ENCODE measurements at places on chromosomes 6 and 20.
A peak's percentile ranks its signal among the peaks of the same experiment; 100 is the strongest.

- DNase-seq = no peak
These were observed 367.3 kb downstream of the UTRN start for GRCh38 chr6:144652292-144652891.

DNA sequence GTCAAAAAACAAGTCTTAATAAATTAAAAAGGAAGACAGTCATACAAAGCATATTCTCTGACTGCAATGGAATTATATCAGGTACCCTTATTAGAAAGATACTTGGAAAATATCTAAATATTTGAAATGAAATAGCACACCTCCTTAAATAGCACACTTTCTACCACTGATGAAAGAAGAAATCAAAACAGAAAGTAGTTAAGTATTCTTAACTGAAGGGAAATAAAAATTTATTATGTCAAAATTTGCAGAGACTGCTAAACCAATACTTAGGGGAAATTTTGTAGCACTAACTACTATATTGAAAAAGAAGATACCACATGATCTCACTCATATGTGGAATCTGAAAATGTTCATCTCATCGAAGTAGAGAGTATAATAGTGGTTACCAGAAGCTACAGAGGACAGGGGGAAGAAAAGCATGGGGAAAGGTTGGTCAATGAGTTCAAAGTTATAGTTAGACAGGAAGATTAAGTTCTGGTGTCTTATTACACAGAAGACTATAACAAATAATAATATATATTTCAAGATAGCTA lies 112.2 kb downstream of the ASCC3 start:
- DNase-seq = no peak

GRCh38 chr6:113587078-113587699 lies 270.0 kb upstream of the MARCKS start:
- DNase-seq = no peak

DNA sequence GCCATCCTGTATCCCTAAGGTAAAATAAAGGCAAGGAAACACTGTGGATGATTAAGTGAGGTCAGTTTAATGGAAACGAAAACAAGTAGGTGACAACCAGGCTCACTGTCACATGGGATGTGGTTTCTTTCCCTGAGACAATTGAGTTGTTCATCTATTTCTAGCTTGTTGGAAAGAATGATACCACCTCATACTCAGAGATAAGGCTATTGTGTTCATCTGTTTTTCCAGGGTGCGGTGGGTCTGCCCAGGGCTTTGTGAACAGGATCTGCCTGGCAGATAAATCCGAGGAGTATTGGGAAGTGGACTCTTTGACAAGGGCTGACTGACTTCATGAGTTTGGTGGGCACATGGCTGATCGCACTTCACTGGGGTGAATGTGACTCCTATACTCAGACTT lies 80.8 kb upstream of the TIAM2 start:
- no peak for DNase-seq

DNA sequence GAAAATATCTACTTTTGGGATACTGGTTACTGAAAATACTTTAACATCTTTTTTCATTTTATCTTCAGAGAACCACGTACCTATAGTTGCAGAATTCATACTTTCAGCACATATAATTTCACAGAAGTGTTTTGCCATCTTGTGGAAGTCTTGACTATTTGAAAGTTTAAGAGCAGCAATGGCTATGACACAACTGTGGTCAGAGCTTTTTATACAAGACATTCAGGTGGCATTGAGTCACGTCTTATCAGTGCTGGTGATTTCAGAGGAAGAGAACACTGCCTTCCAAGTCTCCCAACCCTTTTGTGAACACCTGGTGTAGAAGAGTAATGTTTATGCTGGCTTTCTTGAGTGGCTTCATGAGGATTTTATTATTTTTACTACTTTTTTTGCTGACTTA lies 171.6 kb downstream of the ARID1B start:
- no peak for DNase-seq

DNA sequence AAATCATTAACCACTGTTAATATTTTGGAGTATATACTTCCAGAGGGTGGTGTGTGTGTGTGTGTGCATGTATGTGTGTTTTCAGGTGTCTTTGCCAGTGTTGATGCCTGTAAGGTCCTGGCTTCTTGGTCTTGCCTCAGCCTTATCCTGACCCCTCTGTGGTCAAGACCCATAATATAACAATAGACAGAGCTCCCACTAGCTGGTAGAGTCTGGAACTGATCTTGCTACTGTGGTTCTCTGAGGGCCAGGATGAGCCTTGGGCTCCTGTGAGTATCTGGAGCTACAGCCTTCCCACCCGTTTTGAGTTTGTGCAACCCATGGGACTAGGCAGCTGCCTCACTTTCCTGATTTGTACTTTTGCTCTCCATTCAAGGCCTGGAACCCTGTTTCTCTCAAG lies 191.0 kb downstream of the IBTK start:
- no peak for DNase-seq

DNA sequence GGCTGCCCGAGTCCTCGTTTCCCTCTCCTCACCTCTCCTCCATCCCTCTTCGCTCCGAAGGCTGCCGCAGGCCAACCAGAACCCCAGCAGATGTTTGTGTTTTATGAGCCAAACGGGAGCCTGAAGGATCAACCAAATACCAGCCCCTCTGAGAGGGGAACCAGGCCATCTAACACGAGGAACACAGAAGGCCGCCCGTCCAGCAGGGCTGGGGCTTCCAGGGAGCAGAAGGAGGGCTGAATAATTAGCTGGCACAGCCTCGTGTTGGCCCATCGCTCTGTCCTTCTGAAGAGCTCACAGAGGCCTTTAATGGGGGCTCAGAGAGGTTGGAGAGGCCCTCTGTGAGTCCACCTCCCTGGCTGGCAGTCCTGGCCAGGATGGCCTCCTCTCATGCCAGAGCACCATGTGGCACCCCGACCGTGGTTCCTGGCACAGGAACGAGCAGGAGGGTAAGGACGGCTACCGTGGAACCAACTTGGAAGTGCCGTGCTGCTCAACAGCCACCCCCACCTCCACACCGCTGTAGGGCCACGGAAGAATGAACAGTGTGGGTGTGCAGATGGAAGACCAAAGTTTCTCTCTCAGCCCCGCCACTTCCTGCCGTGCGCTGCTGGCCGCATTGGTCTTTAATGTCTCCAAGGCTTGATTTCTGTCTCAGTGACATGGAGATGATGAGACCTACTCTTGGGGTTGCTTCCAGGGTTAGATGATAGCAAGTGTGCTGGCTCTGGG lies 155.2 kb downstream of the SCML4 start:
- no peak for DNase-seq

- no peak for DNase-seq
These were observed 771.7 kb upstream of the EYS start for GRCh38 chr6:66478705-66479104.

- no peak for DNase-seq
These were observed 235.2 kb downstream of the SYNE1 start for GRCh38 chr6:152401978-152402377.

DNA sequence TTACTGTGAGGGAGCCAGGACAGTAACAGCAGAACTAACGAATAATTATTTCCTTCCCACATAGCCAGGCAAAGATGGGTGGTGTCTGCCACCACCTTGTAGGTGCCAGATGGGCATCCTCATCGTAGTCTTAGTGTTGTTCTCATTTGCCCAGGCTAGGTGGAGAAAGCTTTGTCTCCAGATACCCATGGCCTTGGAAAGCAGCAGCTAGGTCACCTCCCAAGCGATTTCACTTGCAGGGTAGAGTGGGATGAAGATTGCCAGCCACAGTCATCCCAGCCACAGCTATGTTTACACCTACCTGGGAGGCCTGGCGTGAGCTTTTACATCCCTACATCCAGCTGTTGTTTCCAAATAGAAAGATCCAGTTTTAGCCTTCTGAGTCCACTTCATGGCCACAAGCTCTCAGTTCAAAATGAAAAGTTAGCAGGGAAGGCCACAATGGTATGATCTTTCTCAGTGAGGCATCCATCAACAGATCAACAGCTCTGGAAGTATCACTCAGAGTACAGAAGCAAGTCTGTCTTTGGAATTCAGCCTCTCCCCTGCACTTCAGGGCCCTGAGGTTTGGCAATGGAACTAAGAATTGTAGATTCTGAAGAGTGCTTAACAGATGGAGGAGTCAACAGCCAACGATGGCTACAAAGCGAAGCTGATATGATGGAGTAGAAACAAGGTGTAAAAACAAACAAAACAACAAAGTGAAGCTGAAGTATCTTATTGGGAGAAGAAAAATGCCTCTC lies 11.0 kb upstream of the SNRPC start:
- no peak for DNase-seq

DNA sequence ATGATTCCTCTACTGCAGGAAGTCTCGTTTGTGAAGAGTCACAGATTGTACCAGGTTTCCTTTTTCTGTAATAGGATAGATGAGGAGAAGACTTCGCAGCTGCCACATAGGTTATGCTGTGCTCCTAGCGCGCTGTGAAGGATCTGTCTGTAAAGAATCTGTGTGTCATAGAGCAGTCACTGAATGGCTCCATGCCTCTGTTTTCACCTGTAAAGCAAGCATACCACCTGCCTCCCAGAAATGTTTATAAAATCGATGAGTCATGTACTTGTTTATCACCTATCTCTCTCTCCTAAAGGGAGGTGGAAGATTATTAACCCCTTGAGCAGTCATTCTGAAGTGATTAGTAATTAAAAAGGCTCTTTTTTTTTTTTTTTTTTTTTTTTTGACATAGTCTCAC lies 86.6 kb downstream of the TFAP2B start:
- DNase-seq = no peak

DNA sequence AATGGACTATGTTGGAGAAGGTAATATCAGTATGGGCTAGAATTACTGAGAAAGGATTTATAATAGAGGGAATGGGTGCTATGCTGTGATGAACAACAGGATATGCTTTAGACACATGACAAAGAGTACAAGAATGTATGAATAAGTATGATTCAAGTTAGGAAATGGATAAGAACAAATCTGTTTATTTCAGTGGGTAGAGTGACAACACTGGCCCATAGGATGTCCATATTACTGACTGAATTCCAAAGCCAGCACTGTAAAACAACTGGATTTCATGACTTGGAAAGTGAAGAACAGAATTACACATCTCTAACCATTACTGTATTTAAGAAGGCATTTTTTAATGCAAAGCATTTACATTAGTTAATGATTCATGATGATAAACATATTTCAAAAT lies 35.9 kb downstream of the EPM2A start:
- DNase-seq = no peak

- DNase-seq = no peak
These were observed 108.4 kb downstream of the ARID1B start for GRCh38 chr6:156885562-156885961.

GRCh38 chr6:465531-466348 lies 74.2 kb downstream of the IRF4 start:
- no peak for DNase-seq

- DNase-seq = no peak
These were observed 98.4 kb upstream of the DUSP22 start for GRCh38 chr6:193773-194310.

DNA sequence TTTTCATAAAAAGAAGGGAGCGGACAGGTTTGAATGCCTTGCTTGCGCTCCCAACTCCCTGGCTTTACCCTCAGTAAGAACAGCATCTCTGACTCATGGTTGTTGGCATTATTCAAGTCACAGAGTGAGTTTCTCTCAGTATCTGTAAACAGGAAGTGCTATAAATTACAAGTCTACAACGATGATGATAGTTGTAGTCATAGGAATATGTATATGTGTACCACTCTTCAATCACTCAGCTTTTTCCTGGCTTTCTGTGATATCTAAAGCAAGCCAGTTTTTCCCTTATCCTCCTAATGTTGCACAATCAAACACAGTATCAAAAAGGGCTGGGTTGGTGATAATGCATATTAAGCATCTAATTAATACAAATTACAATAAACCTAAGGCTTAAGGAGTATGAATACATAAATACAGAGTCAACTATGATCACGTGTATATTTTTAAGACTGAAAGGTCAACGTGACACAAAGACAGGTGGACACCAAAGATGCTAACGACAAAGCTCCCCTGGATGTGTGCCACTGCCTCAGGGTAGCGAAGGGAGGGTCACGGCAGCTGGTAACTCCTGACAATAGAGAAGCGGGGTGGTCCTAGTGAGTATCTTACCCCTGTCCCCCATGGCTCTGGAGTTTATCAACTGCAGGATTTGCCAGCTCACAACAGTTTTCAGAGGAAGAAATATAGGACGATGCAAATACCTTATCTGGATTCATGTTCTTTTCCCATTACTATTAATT lies 202.8 kb downstream of the BTBD9 start:
- DNase-seq = no peak

DNA sequence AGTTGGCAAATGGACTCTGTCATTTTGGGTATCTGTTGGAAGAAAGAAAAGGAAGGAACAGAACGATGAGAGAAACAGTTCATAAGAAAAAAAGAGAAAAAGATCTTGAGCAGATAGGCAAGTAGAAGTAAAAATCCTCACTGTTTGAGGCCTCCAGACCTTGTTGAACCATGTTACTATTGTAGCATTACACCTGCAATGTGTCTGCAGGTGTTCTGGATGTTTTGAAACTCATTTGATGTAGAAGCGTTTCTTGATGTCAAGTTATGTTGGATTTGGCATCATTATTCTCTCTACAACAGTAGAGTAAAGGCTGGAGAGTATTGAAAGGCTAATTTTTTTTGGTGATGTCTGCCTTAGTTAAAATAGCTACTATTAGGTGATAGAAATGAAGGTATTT lies 108.7 kb downstream of the CARMIL1 start:
- DNase-seq = no peak

DNA sequence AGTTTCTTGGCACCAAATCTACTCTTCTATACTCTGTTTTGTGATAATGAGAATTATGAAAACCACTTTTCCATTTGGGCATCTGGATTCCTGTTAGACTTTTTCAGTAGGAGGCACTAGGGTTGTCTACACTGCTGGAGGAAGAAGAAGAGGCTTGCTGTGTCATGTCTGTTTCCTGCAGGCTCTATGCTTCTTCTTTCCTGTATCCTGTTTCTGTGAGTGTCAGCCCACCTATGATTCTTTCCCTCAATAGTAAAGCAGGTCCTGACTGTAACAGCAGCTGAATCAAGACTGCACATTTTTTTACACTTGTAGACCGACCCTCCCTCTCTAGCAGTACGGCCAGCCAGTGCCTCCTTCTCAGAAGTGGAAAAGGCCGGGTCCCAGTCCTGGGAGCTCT lies 603.9 kb downstream of the HDGFL1 start:
- DNase-seq = no peak

GRCh38 chr20:35305682-35306556 lies 13.7 kb upstream of the FAM83C start:
- DNase-seq = peak; percentile 33

GRCh38 chr20:51569815-51570738 lies 27.6 kb upstream of the NFATC2 start:
- DNase-seq = no peak

GRCh38 chr6:51137777-51138176 lies 319.1 kb downstream of the TFAP2B start:
- DNase-seq = no peak

DNA sequence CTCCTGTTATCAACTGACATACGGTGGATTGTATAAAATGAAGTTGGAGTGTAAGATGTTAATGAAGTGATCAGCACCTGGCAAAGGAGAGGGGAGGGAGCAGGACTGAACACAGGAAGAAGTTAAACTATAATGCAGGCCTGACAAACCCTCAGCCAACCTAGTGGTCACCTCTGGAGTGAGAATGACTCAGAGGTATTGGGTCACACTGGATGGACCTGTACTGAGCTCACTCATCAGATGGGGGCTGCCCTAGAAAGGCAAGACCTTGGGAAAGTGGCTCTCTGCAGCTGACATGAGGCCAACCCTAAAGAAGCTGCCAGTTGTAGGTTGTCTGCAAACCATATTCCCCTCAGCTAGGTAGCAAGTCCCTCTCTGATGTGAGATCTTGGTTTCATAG lies 193.3 kb upstream of the HTR1E start:
- DNase-seq = no peak
